ENCODE measurements at places on chromosomes 2 and 18.

DNA sequence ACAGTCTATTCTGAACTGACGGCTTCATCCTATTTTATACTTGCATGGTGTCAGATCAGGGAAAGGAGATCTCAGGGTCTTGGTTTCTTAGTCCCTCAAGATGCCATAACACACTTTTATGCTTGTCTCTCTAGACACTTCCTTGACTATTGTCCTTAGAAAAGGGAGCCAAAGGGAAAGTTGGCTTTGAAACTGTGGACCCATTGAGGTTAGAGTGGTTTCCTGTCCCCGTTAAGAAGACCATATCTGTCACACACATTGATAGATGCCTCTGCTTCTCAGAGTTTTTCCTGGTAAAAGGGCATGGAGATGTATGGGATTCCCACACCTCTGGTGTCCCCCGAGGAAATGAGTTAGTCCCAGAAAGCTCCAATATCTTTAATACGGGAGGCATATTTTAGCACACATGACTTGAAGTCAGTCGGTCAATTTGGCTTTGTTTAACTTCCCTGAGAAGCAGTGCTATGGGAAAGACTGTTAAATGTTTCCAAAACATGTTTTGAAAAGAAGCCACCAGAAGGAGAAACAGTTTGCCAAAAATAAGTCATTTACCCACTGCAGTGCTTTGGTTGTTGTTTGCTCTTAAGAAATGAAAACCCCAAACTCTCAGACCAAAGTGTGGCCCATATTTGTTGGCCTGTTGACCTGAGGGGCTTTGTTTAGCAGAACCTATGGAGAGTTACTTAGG, 133.4 kb upstream of the CXCR4 start:
- DNase-seq = no peak

DNA sequence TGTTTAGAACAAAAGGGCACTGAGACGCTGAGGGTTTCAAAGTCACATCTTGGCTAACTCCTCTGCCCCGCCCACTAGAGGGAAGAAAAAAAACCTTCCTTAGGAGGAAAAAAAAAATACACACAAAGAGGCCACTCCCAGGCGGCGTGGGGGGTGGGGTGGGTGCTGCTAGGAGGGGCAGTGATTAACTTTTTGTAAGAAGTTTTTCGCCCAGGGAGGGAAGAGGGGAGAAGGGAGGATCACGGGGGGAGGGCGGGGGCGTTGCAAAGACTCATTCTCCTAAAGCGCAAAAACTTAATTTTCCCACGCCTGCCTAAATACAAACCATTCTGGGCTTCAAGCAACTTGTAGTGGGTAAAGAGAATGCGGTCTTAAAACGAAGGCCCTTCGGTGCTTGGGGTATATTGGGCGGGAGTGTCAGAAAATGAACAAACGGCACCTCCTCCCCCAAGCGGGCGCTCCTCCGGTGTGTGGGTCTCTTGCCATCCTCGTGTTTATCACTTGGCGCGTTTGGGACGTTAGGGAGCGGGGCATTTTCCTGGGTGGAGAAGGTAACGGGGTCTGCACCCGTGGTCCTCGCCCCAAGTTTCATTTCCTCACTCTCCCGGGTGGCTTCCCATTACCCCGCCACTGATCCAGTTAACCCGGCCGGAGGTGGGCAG, 1.7 kb downstream of the CXCR4 start:
- DNase-seq = peak; percentile 62

- DNase-seq = peak; percentile 34
Observed at GRCh38 chr2:141911485-141912066, 219.2 kb downstream of the LRP1B start.

DNA sequence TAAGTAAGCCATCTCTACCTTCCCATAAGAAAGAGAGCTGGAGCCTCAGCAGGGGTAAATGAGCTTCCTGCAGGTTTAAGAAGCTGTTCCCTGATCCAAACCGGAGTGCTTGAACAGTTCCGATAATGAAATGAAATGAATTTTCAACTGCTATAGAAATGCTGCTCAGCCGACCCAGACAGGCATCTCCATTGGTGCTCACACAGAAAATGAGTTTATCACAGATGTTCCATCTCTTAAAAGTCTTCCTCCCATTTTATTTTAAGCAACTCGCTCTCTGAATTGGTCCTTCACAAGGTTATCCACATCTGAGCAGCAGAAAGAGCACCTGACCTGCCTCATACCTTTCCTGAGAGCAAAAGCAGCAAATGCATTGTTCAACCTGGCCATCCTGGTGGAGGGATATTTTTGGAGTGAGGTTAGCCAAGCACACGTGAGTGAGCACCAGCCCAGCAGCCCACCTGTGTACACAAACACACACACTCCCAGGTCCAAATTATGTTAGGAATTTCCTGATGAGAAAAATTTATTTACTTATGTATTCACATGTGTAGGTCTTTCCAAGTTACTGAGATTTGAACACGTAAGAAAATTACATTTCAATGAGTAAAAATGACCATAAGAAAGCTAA, 42.2 kb upstream of the CCDC68 start:
- DNase-seq = no peak

DNA sequence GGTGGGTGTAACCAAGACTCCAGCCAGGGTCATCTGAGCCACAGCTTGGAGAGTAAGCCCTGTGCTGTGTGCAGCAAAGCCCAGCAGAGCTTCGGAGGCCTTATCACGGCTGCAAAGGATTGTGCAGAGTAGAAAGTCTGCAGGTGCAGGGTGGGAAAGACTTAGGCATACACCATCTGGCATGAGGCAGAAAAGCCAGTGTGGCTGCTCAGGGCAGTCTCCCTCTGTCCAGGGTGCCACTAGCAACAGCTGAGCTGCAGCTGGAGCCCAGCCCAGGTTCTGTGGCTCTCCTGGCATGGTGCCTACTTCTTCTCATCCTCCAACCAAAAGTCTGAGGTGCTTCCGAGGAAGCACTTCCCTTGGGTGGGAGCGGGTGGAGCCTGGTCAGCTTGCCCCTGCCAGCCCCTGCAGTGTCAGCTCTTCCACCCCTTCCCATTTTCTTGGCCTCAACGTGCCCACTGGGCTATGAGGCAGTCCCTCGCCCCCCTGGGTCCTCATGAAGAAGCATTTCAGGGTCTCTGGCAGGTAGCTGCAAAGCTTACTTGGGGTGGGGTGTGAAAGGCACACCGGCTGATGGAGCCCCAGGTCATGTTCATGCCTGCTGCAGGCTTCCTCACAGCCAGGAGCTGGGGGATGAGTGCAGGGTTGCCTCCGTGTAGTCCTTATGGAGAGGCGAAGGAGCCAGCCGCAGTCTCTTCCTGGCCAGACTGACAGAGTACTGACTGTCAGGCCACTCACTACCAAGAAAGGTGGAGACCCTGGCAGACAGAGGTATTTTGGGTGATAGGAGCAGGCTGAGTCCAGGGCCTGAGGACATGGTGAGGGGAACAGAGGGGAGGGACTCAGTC, 4.8 kb downstream of the AMER3 start:
- no peak for DNase-seq

GRCh38 chr2:20617892-20618467, 32.9 kb downstream of the HS1BP3 start:
- DNase-seq = peak; percentile 61

- peak; percentile 81 for DNase-seq
Observed at GRCh38 chr18:31302991-31303390, 15.0 kb upstream of the DSG1 start.

DNA sequence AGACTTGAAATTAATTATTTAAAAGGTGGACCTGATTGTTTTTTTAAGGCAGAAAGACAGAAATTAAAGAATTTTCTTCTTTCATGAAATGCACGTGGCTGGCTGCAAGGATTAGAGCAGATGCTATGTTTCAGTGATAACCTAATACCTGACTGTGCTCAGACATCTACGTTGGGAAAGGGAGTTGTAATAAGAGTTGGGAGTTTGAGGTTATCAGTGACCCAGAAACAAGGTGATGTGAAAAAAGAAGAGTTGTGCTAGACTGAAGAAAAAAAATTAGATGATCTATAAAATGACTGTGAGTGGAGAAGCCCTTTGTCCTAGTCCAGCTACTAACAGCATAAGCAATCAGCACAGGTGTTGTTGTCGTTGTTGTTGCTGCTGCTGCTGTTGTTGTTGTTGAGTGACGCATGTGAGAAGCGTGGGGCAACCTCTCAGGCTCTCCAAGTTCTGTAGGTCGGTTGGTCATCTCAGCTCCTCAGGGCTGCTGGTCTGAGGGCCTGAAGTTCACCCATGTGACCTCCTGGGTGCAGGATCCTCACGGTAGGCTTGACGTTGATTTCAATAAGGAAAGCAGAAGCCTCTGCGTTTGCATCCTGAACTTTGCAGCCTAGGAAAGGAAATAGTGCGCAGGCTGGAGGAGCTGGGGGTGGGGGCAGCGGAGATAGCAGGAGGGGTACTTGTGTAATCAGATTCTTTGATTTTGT, 7.6 kb downstream of the POU3F3 start:
- no peak for DNase-seq

DNA sequence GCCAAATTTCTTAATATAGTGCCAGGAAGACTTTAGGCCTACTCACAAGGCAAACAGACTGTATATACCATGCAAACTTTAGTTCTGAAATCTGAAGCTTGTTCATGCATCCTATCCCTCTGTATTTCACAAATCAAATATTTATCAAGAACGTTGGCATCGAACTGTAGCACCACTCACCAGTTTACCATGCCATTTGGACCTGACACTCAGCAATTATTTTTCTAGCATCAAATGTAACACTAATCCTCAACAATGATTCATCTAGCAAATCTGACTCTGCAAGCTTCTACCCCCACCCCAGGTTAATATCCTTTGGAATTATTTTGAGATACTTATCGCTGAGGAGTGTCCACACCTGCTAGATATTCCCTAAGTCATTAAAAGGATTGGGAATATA, 1506.6 kb downstream of the LRP1B start:
- no peak for DNase-seq

DNA sequence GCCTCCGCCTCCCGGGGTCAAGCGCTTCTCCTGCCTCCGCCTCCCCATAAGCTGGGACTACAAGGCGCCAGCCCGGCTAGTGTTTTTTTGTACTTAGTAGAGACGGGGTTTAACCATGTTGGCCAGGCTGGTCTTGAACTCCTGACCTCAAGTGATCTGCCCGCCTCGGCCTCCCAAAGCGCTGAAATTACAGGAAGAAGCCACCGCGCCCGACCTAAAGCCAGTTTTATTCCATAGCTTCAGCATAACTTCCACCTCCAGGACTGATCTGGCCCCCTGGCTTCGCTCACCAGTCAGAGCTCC, 783 bp upstream of the TXNL4A start:
- DNase-seq = no peak

DNA sequence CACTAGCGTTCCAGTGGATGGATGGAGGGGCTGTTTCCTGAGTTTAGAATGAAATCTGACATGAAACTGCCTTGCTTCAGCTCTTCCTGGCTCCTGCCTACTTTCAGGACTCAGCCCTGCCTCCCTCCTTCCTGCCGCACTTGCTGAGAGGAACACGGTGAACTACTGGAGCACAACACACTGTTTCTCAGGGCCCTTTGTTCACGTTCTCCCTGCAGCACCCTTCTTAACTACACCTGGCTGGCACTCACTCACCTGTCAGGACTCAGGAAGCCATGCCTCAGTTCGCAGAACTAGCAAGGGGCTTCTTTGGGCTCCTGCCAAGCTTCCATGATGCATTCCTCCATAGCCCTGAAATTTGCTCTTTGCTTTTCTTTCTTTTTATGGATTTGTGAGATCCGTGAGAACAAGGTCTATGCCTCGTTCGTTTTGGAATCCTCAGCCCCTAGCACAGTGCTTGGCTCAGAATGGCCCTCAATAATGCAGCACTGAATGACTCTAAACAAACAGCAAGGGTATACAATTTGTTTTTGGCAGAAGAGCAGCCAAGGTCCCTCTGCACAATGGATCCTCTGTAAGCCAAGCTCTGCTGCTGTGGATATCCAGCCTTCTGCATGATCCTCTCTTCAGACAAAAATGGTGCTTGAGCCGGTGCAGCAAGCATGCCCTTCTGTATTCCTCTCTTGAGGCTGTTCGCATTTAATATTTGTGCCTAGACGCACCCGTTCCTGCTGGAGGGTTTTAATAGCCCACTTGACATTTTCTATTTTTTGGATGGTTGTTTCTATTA, 357.0 kb downstream of the TSN start:
- no peak for DNase-seq

DNA sequence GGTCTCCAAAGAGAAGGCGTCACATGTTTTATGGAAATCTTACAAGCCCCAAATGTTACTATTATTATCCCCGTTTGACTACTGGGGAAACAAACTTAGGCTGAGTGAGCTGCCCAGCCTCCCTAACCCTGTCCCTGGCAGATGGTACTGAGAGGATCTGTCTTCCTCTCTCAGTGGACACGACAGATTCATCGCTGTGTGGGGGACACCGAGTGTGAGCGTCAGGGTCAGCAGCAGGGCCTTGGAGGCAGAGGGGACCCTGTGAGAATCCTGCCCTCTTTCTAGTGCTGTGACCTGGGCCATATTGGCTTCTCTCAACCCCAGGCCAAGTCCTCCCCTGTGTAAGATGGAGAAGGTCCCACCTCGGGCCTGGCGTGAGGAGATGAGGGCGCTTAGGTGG, 27.1 kb upstream of the SMAD7 start:
- DNase-seq = no peak

- DNase-seq = no peak
Observed at GRCh38 chr2:112985090-112985489, 7.3 kb downstream of the IL36G start.

GRCh38 chr2:59720296-59720866, 833.1 kb downstream of the BCL11A start:
- no peak for DNase-seq

- DNase-seq = no peak
Observed at GRCh38 chr2:64780041-64780440, 126.3 kb upstream of the SERTAD2 start.

DNA sequence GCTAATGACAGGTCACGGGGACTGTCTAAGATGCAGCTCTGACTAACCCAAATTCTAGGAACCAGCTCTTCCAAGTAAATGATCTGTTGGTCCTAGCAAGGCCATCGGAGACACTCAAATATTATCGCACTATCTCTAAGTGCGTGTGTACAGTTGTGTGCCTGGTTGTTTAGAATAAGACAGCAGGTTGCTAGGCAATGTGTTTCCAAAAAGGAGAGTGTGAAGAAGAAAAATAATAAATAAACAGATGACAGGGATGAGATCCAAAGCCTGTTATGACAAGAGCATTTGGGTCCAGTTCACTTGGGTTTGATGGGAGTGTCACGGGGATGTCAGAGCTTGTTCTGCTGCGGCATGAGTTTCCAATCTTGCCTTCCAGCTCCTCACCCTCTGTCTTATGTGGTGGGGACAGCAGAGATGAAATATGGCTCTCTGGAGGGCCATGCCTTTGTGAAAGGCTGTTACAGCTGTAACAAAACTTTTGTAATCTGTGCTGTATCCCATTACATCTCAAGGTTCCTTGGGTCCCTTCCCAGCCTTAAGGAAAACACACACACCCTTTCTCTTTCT, 127.5 kb upstream of the TNP1 start:
- no peak for DNase-seq
